RPMI7951 (cell line): ENCODE measurements at places on chromosomes 2 and 18.

DNA sequence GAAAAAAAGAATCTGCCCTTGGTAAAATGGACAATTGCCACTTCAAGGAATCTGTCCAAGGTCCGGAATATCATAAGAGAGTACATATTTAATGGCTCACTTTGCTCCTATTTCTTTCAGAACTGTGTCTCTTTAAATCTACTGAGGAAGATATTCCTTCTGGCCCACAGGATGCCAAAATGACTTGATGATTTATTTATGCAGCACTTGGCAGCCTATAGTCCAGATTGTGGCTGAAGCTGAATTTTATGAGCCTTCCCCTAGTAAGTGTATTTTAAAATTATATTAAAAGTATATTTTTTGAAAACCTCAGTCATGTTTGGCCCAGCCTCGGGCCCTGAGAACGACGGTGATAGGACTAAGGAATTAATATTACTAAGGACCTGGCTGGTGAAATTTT lies 465.1 kb upstream of the HNRNPA3 start:
- DNase-seq: no peak

- DNase-seq: no peak
Observed at GRCh38 chr2:110216803-110217202, 4.5 kb upstream of the MTLN start.

DNA sequence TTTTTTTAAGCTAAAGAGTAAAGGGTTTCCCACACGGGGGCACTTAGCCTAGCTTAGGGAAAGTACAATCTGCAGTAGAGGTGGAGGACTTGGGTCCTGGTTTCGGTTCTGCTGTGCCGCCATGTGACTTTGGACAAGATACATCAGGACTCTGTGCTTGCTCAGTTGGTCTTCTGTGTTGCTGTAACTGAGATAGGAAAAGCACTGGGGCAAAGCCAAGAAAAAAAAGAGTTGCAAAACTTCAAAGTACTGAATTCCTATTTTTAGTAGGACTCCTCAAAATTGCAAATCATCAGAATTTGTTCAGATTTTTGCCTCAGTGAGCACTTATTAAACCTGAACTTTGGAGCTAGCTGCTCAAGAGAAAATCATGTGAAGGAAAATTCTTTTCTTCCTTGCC lies 96.3 kb upstream of the STON1 start:
- DNase-seq: peak; percentile 28

DNA sequence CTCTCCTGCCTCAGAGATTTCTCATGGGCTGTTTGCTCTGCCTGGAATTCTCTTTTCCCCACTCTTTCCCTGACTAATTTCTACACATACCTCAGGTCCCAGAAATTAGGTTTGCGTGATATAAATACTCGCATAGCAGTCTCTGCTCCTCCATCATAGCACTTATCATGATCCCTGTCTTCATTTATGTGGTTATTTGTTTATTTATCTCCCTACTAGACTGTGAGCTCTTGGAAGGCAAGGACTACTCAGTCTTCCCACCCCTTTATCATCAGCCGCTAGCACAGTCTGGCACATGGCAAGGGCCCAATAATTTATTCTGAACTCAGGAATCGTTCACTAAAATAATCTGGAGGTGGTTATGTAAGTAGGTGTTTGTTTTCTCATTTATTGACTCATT lies 79.3 kb downstream of the ADCYAP1 start:
- no peak for DNase-seq
